GM13977 (cell line): ENCODE measurements at places on chromosomes 6 and 20.

GRCh38 chr6:139778106-139778505 lies 403.7 kb upstream of the CITED2 start:
- DNase-seq: no peak

- DNase-seq: no peak
Measured at GRCh38 chr6:116152620-116153019, 26.7 kb upstream of the COL10A1 start.

GRCh38 chr6:138234363-138234762 lies 16.1 kb upstream of the PBOV1 start:
- DNase-seq: no peak

GRCh38 chr6:147285087-147285855 lies 81.1 kb downstream of the STXBP5 start:
- peak; percentile 34 for DNase-seq

DNA sequence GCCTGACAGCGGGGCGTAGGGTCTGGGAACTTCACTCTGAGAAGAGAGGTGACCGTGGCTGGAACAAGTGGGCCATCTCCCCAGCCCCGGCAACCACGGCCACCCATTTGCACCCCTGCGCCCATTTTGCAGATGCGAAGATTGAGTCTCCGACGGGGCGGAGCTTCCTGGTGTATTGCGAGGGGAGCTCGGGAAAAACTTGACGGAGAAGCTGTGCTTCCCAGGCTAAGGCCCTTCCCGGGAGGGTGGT lies 653 bp downstream of the ZNF335 start:
- DNase-seq: peak; percentile 83

- no peak for DNase-seq
Measured at GRCh38 chr20:32670773-32671455, 2.8 kb downstream of the C20orf203 start.

DNA sequence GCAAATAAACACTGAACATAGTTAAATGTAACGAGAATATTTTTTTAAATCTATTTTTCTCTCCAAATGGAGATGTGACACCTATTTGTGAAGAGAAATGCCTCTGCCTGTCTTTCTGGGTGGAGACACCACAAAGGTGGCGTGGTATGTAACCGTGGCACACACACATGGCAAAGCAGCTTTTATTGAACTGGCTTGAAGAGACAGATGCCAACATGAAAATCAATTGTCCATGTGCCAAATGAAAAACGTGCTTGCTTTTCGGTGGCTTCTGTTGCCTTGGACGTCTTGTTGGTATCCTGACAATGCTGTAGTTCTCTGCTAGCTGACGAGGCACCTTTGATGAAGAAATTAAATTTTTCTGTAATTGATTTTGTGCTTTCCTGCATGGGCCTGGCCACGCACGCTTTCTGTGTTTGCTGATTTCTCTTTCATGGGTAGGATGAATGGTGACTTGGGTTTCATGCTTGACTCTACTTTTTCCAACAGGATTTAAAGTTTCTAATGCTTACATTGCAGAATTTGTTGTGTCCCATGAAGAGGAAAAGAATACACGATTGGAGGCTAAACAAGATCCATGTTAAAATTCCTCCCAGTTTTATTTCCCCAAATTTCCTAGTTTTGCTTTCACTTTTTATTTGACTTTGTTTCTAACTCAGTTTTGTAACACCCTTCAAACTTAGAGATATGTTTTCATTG lies 202.6 kb downstream of the TMEM242 start:
- no peak for DNase-seq

- DNase-seq: no peak
Measured at GRCh38 chr6:97925504-97925903, 642.5 kb upstream of the MMS22L start.

DNA sequence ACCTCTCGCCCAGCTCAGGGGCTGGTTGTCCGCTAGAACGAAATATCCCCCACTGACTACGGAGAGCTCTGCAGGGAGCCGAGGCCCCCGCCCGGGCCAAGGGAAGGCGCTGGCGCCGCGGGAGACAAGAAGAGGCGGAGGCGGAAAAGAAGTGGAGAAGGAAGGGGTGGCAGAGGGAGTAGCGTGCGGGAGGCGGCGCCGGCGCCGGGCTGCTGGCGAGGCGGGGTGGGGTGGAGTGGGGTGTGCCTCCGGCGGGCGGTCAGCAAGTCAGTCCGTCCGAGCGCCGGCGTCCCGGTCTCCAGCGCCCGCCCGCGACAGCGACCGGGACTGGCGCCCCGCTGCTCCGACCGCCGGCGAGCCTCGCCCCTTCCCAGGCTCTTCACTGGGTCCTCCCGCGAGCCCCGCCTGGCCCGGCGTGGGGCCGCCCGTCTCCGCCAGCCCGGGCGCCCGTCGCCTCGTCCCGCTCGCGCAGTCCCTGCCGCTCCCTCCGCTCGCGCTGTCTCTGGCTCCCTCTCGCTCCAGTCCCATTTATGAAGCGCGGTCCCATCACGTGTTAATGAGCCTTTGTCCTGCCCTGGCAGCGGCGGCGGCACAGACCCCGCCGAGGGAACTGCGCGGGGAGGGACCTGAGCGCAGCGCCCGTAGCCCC lies at the start of gene CNR1:
TSS of gene CNR1 (minus strand) at position 504 of the 649 bp plus-strand sequence. CDS start 21,073 bp downstream, outside the sequence.
- DNase-seq: no peak
